Hippocampal formation (tissue), 2 donors: ENCODE measurements at places on chromosomes 2 and 18.

GRCh38 chr2:88247531-88247930 is 77.4 kb downstream of the THNSL2 start:
- no peak for DNase-seq

DNA sequence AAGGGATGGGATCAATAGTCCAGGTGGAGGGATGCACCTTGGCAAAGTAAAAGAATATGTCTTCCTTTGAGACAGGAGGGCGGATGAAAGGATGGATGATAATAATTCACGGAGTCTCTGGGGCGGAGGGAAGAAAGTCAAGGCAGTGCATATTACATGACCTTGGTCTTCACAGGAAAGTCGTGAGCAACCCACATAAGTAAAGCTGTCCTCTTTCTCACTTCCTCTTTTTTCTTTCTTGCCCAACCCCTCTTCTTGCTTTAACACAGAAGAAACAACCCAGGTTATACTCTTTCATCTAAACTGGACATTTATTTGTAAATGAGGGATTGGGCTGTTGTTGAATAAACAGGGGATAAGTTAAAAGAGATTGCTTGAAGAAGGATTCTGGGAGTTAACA is 168.7 kb upstream of the SKOR2 start:
- no peak for DNase-seq

GRCh38 chr2:148987286-148987685 is 51.2 kb upstream of the LYPD6B start:
- DNase-seq: no peak

DNA sequence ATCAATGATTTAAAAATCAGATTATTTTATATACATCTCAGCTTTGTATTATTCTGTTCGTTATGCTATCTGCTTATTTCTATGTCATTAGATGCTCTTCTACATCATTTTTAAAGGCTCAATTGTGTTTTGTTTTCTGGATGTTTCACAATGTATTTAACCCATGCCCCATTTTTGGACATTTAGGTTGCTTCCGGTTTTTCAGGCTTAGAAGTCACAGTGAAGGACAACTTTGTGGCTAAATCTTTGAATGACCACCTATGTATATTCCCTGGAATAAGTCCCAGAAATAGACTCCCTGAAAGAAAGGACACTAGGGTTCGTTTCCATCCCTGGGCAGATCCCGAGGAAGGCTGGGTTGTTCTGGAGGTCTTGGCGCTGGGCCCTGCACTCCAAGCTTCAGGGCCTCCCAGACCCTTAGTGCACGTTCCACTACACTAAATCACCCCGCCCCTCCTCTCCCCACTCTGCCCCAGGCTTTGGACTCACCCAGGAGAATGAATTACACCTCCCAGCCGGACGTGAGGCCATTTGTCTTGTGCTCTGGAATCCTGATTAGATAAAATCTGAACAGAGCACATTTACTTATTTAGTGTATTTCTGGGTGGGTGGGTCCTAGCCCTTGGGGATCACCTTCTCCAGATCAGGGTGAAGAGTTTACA is 188.2 kb downstream of the ZFP36L2 start:
- DNase-seq: no peak

DNA sequence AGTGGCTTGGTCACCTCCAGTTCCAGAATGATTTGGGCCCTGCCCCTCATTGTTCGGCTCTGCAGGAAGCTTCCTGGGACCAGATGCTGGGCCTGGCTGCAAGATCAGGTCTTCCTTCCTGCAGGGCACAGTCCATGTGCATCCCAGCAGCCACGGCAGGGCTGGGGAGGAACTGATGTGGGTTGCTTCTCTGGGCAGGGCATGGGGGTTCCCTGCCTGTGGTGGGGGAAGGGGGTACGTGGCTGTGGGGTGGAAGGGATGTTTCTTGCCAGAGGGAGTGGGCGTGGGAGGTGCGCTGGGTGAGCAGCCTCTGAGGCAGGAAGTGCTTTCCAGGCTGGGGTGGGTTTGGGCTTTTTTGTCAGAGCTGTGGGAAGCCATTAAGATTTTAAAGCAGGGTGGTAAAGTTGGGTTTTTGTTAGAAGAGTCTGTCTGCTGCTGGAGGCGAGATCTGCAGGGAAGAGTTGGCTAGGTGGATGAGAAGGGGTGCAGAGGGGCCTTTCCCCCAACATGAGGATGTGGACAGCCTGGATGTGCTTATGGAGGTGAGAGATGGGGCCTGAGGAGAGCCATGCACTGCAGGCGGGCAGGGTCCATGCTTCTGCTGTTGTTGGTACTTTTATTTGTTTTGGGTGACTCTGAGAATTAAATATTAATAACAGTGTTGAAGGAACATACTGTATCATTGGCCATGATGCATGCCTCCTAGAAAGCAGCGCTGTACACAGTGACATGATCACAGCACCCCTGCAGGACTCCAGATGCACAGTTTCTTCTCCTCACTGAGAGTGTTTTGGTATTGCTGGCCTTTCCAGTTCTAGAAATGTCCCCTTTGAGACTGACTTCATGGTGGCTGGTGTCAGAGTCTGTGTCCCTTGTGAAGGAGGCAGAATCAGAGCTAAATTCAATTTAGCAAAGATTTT is 45.3 kb downstream of the DGKD start:
- no peak for DNase-seq

DNA sequence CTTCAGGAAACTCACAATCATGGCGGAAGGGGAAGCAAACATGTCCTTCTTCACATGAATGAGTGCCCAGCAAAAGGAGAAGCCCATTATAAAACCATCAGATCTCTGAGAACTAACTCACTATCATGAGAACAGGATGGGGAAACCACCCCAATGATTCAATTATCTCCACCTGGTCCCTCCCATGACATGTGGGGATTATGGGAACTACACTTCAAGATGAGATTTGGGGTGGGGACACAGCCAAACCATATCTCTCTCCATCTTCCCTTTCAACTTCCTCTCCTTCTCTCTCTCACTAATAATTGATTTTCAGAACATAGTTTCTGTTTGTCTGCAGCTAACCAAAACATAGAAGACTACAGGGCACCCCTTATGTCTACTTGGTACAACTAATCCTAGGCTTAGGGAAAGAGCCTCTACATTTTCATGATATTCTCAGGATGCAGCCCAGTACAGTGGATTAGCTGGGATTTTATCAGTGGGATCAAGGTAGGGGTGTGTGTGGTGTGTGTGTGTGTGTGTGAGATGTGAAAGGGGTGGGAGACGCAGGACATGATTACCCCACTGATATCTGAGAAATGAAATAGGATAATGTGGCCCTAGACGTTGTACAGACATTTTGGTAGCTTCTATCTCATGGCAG is 2.8 kb upstream of the ATF2 start:
- no peak for DNase-seq

GRCh38 chr2:45014016-45014702 is 4.9 kb upstream of the SIX2 start:
- no peak for DNase-seq

- no peak for DNase-seq
Measured at GRCh38 chr2:28689771-28690170, 61.9 kb upstream of the PPP1CB start.

- no peak for DNase-seq
Measured at GRCh38 chr2:63189026-63189425, 138.4 kb downstream of the OTX1 start.

DNA sequence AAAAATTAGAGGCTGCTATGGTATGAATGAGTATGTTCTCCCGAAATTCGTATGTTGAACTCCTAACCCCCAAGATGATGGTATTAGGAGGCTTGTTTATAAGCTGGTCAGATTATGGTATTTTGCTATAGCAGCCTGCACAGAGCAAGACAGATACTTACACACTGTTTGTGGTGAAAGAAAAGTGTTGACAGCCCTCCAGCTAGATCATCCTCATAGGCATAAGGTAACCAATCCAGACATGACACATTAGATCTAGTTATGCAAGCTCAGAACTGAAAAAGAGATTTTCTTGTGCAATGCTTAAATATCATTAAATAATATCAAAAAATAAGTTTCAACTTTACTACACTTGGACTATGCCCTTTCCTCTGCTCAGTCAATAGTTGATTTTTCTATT is 107.1 kb downstream of the ABCA12 start:
- no peak for DNase-seq

- peak; percentile 40 for DNase-seq
Measured at GRCh38 chr2:46776687-46777327, 138.8 kb downstream of the MCFD2 start.

GRCh38 chr18:31042406-31043181 is at the start of gene DSC3:
TSS of gene DSC3 (minus strand) at chr18:31042742. CDS start at chr18:31042660, 82 bp downstream.
- DNase-seq: no peak

DNA sequence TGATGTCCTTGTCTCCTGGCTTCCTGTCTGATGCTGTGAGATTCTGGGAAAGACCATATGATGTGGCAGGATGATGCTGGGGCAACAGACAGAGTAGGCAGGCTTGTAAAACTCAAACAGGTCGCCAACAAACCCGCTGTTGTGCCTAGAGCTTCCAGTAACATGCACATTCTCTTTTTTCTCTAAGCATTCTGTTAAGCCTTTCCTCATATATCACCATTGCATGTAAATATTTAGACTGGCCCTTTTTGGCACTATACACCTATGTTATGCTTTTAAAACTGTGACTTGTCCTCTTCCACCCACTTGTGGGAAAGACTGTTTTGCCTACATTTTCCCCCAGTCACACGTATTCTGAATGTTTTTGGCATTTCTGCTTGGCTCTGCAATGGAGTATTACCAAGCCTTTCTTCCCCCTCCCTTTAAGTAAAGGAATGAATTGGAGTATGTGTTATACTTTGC is 250.4 kb upstream of the TANK start:
- DNase-seq: no peak

GRCh38 chr2:1858733-1859132 is 114.4 kb upstream of the PXDN start:
- no peak for DNase-seq

DNA sequence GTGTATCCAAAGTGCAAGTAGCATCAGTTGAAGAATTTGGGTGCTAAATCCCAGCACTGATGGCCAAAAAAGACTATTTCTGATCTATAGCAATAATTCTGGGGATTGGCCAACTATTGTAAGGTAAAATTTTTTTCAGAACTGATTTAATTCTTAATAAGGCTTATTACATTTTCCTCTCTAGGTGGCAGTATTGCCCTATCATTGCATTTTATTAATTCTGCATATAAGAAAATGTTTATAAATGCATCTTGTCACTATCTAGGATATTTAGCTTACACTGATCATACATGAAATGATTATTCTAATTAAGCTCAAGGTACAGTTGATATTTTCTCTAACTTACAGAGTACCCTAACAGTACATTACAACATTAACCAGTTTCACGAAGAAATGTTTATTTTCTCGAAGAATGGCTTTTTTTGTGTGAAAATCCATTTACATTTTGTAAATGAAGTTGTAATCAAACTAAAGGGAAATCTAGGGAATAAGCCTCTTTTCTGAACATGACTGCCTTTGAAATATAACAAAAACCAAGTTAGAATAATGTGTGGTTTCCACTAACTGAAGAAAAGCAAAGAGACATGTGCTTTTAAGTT is 11.0 kb downstream of the TTN start:
- DNase-seq: no peak

- DNase-seq: no peak
Measured at GRCh38 chr2:207955456-207955855, 69.9 kb downstream of the PLEKHM3 start.

GRCh38 chr2:42724886-42725285 is 39.0 kb downstream of the OXER1 start:
- no peak for DNase-seq

GRCh38 chr2:169928463-169928864 is 101.2 kb downstream of the UBR3 start:
- no peak for DNase-seq

GRCh38 chr2:205494537-205495235 is 187.6 kb upstream of the NRP2 start:
- no peak for DNase-seq

DNA sequence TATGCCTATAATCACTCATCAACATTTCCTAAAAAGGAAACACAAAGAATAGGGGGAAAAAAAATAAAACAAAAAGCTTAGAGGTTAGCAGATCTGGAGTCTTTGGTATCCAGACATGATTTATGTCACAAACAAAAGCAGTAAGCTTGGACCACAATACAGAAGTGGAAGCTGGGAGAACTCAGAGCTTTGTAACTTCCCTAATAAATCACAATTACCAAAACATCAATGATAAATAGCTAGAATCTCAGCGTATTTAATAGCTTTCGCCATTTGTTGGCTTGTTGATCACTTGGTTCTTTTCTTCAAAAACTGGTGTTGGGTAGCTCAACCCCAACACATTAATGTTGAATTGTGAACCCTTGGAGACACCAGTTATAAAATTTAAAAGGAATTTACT is 392.5 kb downstream of the IRS1 start:
- DNase-seq: no peak

DNA sequence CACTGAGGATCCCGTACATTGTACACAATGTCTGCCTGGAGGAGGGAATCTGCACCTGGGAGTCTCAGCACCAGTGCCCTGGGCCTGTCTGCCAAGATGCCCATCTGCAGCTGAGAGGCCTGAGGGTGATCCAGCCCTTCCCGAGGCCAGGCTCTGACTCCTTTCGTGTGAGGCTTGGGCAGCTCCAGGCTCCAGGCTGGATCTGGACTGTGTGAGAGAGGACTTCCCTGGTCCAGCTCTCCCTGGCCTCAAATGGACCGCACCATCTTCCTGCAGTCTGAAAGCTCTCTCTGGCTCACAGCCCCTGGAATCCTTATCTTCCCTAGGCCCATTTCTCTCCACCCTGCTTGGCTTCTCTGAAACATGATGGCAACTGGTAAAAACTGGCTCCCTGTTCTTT is 324.6 kb downstream of the DYSF start:
- DNase-seq: no peak

GRCh38 chr2:185388226-185388625 is 350.4 kb upstream of the FSIP2 start:
- no peak for DNase-seq

DNA sequence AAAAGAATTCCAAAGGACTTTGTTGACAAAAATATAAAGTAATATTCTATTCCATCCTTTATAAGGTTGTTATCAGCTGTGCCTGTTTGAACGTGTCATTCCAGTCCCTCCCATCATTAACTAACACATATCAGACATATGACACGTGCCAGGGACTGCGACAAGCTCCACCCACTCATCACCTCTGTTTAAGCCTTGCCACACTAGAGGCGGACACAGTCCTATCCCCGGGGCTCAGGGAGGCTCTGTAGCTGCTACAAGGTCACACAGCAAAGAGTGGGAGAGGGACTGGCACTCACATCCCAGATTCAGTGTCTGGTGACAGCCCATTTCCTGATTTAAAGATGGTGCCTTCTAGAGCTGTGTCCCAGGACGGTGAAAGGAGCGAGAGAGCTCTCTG is 30.0 kb downstream of the TBC1D8 start:
- DNase-seq: no peak

GRCh38 chr2:233075966-233076339 is 15.8 kb downstream of the INPP5D start:
- DNase-seq: no peak
